ENCODE measurements at places on chromosomes 12 and 14.

DNA sequence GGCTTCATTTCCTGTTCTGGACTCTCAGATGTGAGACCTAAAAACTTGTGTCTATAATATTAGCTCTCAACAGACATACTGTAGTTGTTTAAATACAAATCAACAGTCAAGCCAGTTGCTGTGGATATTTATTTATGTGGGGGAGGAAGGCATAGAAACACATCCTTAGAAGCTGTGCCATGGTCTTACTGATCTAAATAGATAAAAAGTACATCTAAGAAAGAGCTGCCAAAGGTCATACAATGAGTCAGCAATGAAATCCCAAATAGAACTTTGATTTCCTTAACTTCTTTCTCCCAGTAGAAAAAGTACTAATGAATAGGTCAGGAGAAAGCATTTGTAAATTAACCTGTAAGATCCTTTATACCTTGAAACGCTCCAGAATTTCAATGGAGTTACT, 185.1 kb downstream of the AKAP6 start:
- no peak for DNase-seq

GRCh38 chr14:51789596-51789995, 70.8 kb upstream of the GNG2 start:
- no peak for DNase-seq

DNA sequence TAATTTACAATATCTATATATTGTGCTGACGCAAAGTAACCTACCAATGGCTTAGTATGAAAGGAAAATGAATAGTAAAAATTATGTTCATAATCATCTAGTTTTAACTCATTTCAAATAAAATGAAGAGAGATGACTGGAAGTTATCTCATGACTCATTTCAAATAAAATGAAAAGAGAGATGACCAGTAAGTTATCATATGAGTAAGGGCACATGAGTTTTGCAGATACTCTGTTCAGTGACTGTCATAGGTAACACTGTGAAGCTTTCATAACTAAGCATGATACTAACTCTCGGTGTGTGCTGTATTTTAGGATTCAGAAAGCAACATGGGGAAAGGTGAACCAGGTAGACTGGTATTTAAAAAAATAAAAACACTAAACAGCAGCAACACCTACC, 364.5 kb upstream of the DIO2 start:
- no peak for DNase-seq

DNA sequence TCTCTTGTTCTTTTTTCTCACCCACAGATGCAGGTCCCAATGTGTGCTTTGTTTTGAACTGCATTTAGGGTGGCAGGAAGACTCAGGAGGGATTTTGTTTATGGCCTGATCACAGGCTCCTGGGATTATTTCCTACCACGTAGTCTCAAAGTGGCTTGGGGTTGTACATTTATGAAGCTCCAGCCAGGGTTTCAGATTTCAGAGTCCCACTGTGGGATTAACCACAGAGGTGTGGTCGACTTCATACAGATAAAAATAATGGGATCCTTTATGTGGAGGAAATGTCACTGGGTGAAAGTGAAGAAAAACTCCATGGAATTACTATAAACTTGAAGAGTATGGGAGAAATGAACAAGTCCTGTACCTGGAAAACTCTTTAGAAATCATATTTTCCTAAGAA, 14.2 kb upstream of the PPP1R1A start:
- DNase-seq: no peak

DNA sequence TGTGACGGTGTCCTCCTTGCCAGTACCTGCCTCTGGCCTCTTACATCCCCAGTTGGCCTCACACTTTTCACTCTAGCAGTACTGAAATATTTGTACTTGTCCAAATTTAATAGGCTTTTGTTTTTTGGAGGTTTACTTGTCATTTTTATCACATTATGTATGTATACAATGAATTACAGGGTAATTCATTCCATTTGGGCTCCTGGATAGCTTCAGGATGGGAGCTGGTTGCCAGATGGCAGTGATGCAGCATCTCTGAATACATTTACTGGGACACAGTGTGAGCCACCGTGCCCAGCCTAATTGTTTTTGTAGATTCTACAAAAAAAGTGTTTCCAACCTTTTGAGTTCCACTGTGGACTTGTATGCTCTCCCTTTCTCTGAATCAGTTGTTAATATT, 13.4 kb downstream of the CCDC77 start:
- no peak for DNase-seq

- DNase-seq: no peak
Measured at GRCh38 chr14:90496379-90496778, 99.5 kb downstream of the CALM1 start.
